IPS DF 6.9 (cell line): ENCODE measurements at places on chromosomes 6 and 20.

DNA sequence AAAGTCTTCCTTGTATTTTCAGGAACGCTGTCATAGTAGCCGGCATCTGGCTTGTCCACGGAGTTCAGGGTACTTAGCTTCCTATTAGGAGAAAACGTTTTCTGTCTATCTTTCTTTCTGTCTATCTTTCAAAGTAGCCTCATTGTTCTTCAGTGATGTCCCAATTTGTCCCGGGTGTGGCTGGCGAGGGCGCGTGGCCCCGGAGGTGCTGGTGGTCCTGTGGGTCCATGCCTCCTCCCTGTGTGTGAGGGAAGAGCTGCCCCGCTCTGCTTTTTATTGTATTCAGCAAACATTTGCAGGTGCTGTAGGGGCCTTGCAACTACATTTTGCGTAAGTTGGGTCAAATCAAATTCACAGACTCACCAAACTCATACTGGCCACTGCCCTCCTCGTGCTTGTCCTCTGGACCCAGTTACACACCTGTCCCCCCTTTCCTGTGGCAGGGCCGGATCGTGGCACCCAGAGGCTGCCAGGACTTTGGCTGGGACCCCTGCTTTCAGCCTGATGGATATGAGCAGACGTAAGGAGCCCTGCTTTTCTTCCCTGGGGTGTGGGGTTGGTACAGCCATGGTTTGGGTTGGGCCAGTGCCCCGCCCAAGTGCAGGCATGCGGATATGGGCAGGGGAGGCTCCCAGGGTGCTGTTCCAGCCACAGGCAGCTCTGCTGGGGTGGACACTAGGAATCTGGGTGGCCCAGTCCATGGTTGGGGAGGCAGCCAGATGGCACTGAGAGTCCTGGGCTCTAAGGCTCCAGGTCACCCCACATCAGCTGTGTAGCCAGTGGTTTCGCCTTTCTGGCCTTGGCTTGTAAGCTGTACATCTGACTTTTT, 12.3 kb downstream of the ITPA start:
- DNase-seq = no peak

DNA sequence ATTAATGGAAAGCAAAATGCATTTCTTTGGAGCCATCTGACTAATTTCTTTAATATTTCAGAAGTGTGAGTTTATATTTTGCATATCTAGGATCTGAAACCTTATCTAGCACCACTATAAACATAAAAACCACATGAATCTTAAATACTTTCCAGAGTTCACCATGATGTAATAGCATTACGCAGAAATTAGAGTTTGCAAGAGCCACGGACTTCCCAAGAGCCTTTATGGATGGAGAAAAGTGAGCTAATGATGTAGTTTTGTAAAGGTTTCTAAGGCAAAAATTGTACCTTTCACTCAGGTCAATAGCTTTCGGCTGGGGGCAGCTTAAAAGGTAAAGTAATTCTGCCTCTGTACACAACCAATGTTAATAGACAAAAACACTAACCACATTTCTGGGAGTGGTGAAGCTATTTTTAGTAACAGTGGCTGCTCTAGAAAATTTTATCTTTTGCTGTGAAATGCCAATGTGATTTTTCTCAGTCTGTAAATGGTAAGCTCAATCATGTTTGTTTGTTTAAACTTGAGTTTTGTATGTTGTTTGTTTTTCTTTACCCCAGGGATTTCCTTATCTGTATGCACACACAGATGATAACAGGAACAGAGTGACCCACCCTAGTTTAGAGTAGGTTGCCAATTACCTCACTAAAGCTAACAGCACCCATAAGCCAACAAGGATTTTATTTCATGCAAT, 80.5 kb downstream of the FILIP1 start:
- DNase-seq = no peak

GRCh38 chr20:57432862-57433491, 41.8 kb downstream of the RBM38 start:
- no peak for DNase-seq

- no peak for DNase-seq
These were observed 248.2 kb upstream of the PMEPA1 start for GRCh38 chr20:57958050-57958420.

GRCh38 chr20:2213401-2213800, 82.4 kb upstream of the TGM3 start:
- DNase-seq = no peak

- peak; percentile 18 for DNase-seq
These were observed 72.9 kb downstream of the PSMB1 start for GRCh38 chr6:170480050-170480692.

DNA sequence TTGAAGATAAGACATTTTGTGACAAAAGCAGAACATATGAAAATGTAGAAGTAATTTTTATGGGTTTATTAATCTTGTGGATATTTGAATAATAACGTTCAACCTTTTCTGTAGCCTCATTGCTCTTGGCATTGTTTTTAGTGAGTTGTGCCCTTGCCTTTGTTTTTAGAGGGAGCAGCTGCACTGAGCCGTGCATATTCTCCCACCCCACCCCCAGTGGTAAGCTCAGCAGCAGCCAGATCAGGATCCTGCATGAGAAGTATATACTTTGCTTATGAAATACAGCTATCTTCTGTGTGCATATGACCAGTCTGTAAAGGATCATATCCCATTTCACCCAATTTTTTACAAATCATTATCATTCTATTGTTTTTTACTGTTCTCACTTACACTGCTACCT, 184.2 kb downstream of the COL9A1 start:
- no peak for DNase-seq

GRCh38 chr20:20490673-20491072, 122.8 kb downstream of the INSM1 start:
- no peak for DNase-seq

DNA sequence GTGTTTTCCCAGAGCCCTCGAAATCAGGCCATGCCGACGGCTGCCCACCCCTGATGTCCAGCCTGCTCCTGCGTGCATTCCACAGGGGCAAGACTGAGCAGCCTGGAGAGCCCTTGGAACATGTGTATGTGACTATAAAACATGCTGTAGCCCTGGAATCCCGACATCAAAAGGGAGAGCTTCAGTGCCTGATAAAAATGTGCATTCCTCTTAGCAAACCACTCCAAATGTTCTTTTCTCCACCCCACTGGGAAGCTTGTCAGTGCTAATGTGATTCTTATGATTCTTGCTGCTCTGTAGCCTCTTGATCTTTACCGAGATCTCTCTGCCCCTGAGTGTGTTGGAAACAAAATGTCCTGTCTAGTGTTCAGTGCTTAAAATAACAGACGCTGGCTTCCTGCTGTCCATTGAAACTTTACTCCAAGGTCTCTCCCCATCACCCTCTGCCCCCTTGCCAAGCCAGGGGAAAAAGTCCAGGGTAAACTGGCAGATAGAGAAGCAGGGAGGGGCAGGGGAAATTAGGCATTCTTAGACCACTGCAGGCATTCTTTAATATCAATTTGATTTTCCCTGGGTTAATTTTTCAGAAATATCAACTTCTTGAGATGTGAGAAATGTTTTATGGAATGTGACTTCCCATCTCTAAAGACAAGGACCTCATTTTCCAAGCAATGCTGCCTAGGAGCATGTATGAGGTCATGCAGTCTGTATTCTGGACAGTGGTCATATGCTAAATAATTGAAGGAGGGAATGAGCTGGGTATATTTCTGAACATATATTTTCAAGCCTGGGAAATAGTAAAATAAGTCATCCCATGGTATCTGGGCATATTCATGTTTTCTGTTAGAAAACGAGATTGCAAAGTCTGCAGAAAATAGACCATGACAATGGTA, 73.8 kb upstream of the ISM1 start:
- no peak for DNase-seq

- no peak for DNase-seq
These were observed 138.6 kb downstream of the DLL1 start for GRCh38 chr6:170152124-170152926.

GRCh38 chr6:35541836-35542235, 29.1 kb upstream of the TULP1 start:
- no peak for DNase-seq

DNA sequence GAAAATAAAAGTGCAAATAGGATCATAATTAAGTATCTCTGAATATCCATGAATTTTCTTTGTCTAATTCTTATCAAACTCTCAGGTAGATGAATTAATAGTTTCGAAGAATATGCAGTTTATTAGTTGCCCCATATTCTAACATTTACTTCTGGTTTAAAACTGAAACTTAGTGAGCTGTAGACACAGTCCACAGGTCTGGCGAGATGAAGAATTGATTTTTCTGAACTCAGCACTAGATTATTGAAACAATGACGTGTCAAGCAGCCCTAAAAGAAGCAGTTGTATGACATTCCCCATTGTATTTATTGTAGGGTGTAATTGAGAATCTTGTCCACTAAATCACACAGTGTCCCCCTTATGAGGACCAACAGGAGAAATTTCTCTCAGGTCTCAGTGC, 407.1 kb downstream of the GRIK2 start:
- no peak for DNase-seq

GRCh38 chr6:6728169-6728941, 139.8 kb downstream of the LY86 start:
- DNase-seq = no peak

DNA sequence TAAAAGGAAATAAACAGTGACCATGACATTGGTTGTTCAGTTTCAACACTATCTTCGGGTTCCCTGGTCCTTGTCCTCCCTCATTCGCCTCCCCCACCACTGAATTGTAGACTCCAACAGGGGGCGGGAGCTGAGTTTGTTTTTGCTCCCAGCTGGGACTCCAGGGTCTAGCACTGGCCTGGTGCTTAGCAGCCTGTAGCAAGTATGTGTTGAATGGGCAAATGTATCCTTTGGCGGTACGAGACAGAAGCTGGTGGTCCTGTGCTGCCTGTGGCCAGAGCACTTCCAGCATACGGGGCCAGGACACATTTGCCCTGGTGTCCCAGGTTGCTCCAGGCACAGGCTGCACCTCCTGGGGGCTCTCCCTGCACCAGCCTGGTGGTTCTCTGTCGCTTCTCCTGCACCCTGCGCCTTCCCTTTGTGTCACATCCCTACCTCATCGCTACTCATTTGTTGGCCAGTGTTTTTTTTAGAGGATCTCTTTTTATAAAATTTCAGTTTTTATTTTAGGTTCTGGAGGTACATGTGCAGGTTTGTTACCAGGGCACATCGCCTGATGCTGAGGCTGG, 40.1 kb downstream of the PHACTR3 start:
- DNase-seq = no peak

- DNase-seq = no peak
These were observed 28.8 kb downstream of the MTRES1 start for GRCh38 chr6:107056796-107057195.

- DNase-seq = no peak
These were observed 20.0 kb upstream of the ARMC12 start for GRCh38 chr6:35716798-35717197.

DNA sequence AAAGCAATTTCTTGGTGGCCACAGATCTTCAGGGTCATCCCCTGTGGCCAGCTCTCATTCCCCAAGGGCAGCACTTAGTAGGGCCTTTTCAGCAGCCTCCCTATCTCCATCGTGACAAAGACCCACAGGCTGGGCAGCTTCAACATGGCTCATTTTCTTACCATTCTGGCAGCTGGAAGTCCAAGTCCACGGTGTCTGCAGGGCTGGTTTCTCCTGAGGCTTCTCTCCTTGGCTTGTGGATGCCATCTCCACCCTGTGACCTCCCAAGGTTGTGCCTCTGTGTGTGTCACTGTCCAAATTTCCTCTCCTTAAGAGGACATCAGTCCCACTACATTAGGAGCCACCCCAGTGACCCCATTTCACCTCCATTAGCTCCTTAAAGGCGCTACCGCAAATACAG, 161.7 kb downstream of the CDH4 start:
- DNase-seq = no peak

GRCh38 chr6:109370336-109370735, 11.9 kb downstream of the CD164 start:
- DNase-seq = no peak

- no peak for DNase-seq
These were observed 155.0 kb upstream of the HTR1E start for GRCh38 chr6:86782328-86782727.

DNA sequence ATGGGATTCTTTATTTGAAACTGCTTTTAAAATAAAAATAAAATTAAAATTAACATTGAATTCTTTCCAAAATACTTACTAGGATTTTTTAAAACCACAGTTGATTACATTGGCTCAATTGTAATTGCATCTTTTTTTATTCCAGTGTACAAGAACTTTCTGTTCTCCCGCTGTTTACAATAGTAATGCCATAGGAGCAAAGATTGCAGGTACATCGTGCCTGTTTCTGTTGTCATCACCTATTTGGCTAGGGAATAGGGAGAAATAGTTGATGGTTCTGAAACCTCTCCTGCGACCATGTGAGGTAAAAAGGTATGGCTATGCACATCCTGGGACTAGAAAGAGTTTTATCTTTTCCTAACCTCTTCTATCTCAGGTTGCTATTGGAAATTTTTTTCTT, 28.2 kb upstream of the RHAG start:
- DNase-seq = no peak

GRCh38 chr6:158655569-158656450, 6.0 kb downstream of the SYTL3 start:
- no peak for DNase-seq

- DNase-seq = no peak
These were observed 563 bp downstream of the MGME1 start for GRCh38 chr20:17969278-17969883.

- DNase-seq = no peak
These were observed 52.2 kb downstream of the RREB1 start for GRCh38 chr6:7159790-7160525.

DNA sequence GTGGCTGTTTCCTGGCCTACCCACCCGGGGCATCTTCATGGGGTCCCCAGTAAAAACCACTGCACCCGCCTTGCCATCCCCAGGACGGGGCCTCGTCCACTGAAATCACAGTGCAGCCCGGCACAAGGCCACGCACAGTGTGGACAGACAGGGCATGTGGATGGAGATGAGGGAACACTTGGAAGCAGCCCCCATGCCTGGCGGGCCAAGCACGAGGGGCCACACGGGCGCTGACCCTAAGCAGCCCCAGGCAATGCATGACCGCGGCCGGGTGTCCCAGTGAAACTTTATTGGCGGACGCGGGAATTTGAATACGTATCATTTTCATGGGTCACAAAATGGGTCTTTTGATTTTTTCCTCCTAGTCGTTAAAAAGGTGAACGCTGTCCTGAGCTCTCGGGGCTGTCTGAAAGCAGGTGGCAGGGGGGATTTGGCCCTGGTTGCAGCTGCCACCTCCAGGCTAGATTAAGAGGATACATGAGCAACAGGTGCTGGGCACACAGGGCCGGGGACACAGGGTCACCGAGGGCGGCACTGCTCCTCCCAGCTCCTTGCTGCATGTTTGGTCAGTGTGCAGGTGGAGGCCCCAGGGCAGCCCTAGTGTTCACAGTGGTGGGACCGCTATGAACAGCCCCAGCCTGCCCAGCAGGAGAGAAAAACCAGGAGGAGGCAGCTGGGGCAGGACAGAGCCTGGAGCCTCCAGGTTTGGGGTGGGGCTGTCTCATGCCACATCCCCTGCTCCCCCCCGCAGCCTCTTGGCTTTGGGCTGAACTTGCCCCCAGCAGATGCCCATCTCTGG, 74.9 kb upstream of the SLCO4A1 start:
- DNase-seq = no peak

GRCh38 chr6:18962361-18962905, 575.3 kb downstream of the RNF144B start:
- no peak for DNase-seq

- DNase-seq = no peak
These were observed 47.3 kb downstream of the PFDN4 start for GRCh38 chr20:54255157-54255556.

- no peak for DNase-seq
These were observed 59.0 kb downstream of the THEMIS start for GRCh38 chr6:127841811-127842210.

- no peak for DNase-seq
These were observed 24.6 kb downstream of the TBX18 start for GRCh38 chr6:84739866-84740208.
